ENCODE measurements at places on chromosomes 16 and 17. TPM values are rescaled to one million over a fixed set of nuclear protein-coding genes. Genes with fewer than 3 reads are reported as not detected.

DNA sequence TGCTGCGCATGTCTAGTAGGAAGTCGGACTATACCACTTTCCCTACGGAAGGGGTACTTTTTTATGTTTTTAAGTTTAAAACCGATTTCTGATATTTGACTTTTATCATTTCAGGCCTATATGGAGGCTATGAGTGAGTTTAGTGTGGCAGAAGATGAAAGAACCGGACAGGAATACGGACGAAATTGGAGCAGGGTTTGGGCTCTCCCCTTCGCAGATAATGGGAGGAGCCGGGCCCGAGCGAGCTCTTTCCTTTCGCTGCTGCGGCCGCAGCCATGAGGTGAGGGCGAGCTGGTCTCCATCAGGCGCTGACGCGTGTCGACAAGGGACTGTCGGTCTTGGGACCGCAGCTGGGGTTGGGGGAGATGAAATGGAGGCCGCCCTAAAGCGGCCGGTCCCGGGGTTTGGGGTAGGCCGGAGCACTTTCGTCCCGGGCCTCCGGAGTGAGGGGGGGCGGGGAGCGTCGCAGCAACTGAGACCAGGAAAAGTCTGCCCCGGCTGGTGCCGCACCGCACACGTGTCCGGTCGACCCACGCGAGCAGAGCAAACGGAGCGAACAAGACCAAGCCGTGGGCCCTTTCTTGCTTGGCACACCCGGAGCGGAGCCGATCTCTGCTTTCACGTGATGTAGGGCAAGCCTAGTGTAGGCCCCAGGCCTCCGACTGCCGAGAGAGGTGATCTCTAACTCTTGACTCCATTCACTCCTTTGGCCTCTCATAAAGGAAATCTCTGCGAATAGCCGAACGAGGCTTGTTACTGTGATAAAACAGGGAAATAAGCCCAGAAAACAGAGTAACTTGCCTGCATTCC, at the start of gene RPL19:
Gene RPL19, plus strand, starts transcription at position 214 of the 810 bp plus-strand sequence. Its CDS starts 62 bp downstream, at position 276.
- peak within 1 kb of the TSS; percentile 86 for H3K4me3 ChIP-seq
- peaks cover 91% of the 10 kb centered on the region for H3K36me3 ChIP-seq
- peak within 1 kb of the TSS; percentile 99 for H3K27ac ChIP-seq
- DNase-seq: peak; percentile 97
- no peaks in the 10 kb centered on the region for H3K27me3 ChIP-seq

ITGAL gene
- total RNA-seq: not detected

SCARF1 gene
- total RNA-seq: 0.37 TPM

SOST gene
- not detected for total RNA-seq

MARVELD3 gene
- 38.4 TPM for total RNA-seq

Data from Calu3 (cell line).